ENCODE measurements at places on chromosomes 5 and 9.

DNA sequence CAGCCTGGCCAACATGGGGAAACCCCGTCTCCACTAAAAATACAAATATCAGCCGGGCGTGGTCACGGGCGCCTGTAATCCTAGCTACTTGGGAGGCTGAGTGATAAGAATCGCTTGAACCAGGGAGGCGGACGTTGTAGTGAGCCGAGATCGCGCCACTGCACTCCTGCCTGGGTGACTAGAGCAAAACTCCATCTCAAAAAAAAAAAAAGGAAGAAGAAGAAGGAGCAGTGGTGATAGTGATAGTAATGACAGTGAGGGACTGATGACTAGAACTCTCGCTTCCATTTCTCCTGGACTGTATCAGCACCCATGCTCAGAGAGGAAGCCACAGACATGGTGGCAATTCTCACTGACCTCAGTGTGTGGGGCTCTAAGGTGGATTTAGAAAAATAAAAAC lies 52.6 kb upstream of the CLINT1 start:
- DNase-seq: no peak

DNA sequence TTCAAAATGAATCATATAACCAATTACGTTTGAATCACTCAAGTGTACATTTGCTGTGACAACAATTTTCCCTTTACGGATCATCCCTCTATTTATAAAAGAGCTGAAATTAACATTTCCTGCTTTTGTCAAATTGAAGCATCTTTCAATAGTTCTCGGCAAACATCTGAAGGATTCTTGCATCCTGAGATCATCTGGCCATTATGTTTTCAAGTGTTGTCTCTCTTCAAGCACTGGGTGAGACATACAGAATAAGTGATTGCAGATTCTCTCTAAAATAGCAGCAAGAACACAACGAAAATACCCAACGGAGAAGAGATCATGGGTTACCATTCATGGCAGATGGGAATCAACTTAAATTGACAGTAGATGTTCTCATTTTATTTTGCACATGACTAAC lies 283.4 kb upstream of the GRAMD2B start:
- DNase-seq: no peak

DNA sequence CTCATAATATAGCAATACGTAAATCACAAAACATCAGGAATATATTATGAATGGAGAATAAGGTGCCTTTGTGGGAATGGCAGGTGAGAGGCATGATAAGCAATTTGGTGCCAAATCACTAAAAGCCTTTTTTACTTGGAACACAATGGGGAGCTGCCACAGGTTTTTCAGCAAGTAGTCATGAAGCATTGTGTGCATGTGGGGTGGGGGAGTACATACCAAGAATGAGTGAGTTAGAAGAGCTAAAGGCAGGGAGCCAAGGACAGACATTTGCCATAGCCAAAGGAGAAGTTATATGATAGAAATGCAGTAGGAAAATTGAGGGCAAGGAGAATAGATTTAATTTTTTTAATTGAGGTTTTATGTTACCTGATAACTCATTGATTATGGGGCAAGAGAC lies 445.0 kb upstream of the SMC2 start:
- no peak for DNase-seq

DNA sequence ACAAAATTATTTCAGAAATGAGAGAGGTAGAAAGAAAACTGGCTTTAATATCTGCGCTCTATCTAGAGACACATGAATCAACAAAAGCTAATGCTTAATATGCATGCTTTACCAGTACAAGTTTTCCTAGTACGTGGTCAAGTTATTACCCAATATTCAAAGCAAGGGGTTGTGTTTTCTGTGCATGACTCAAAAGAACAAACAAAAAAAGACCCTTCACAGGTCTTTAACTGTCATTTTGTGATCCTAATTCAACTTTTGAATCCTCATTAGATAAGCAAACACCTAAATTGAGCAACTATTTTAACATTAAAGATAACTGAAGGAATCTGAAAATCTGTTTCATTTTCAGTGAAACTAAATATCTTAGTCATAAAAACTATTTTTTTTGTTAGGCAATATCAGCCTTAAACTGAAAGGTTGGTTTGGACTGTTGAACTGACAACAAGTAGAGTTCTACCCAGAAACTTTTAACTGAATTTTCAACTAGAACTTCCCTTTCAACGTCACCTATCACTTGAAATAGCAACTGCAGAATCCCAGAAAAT lies 12.5 kb downstream of the ST8SIA4 start:
- no peak for DNase-seq

DNA sequence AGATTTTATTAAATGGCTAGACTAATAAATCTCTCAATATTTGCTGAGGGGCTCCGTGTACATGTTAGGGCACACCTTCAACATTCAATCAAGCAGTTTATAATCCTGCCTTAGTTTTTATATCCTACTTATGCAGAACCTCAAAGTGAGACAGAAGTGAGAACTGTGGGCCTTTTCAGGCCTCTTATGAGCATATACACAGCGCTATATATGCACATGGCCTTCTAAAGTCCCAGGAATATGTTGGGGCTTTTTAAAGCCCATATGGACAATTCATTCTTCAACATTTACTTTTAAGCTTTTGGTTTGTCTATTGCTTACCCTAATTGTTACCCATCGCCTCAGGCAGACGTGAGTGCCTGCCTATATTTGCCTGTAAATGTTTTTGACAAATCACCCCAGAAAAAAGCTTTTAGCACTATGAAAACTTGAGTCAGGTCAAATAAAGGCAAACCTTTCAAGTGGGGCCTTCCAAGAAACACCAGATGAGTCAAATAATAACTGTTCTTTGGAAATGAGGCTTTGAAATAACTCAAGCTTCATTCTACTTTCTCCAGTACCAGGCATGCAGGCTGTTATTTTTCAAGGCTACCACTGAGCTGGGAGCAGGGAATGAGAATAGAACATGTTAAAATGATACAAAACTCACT lies 58.2 kb downstream of the ESM1 start:
- DNase-seq: no peak

DNA sequence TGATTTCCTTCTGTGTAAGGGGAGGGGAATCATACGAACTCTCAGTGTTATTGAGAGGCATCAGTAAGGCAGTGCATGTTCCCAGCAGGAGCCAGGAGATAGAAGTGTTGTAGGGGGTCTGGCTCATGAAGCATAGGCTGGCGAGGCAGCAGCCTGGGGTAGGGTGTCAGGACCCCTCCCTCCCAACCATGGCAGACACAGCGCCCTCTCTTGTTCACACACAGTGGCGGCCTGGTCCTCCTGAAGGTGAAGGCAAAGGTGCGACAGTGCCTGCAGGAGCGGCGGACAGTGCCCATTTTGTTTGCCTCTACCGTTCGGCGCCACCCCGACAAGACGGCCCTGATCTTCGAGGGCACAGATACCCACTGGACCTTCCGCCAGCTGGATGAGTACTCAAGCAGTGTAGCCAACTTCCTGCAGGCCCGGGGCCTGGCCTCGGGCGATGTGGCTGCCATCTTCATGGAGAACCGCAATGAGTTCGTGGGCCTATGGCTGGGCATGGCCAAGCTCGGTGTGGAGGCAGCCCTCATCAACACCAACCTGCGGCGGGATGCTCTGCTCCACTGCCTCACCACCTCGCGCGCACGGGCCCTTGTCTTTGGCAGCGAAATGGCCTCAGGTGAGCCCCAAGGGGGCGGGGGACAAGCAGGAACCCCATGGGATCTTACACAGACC lies 4.7 kb downstream of the SLC27A4 start:
- no peak for DNase-seq

DNA sequence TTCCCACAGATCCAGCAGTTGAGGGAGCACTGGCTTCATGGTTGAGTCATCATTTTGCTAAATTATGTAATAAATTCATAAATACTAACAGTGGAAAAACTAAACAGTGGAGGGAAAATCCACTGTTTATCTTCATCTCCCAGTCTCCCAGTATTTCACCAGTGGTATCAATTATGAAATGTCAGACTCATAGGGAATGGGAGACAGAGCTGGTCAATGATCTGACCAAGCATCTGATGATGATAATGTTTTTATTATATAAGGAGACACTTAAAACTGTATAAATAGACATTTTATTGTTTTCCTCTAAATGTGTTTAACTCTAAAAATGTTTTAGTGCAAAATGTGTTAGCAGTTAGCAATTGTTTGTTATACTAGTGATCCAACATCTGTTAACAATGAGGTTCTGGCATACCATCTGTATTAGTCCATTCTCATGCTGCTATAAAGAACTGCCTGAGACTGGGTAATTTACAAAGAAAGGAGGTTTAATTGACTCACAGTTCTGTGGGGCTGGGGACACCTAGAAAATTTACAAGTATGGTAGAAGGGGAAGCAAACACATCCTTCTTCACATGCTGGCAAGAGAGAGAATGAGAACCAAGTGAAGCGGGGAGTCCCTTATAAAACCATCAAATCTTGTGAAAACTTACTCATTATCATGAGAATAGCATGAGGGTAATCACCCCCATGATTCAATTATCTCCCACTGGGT lies 11.8 kb upstream of the REEP5 start:
- DNase-seq: no peak

- no peak for DNase-seq
Measured at GRCh38 chr5:176400382-176401156, 12.0 kb downstream of the HIGD2A start.

All from cortex of kidney (tissue), 1 donor.